Transverse colon (tissue), 4 donors: ENCODE measurements at places on chromosomes 12 and 14. TPM values are rescaled to one million over a fixed set of nuclear protein-coding genes. Genes with fewer than 3 reads are reported as not detected.

The ACRBP gene
- total RNA-seq: not detected

The PLA2G1B gene
- total RNA-seq: not detected

The GDF3 gene
- not detected for total RNA-seq

The PRIMA1 gene
- total RNA-seq: 3.0 TPM

The NTF3 gene
- 0.68 TPM for total RNA-seq

The SLC6A13 gene
- not detected for total RNA-seq

The CIDEB gene
- 168 TPM for total RNA-seq

The KCNMB4 gene
- 1.1 TPM for total RNA-seq

The POTEM gene
- not detected for total RNA-seq

The WNT5B gene
- total RNA-seq: not detected

The GSC gene
- not detected for total RNA-seq

The USP5 gene
- 171 TPM for total RNA-seq
